Stomach (tissue), 19 donors: ENCODE measurements at places on chromosomes 7 and 10.

- DNase-seq: no peak
These were observed 21.7 kb downstream of the STARD3NL start for GRCh38 chr7:38199782-38200181.

- no peak for DNase-seq
These were observed 11.9 kb downstream of the SFXN4 start for GRCh38 chr10:119153661-119154060.

GRCh38 chr10:45514291-45515270 lies 140.6 kb downstream of the ALOX5 start:
- DNase-seq: peak; percentile 59

GRCh38 chr10:119441151-119441821 lies 101.2 kb downstream of the RGS10 start:
- peak; percentile 69 for DNase-seq

GRCh38 chr7:28078036-28078901 lies 102.3 kb downstream of the JAZF1 start:
- peak; percentile 77 for DNase-seq

GRCh38 chr7:18350678-18351077 lies 144.9 kb upstream of the HDAC9 start:
- no peak for DNase-seq

GRCh38 chr10:66572700-66573099 lies 353.1 kb upstream of the LRRTM3 start:
- no peak for DNase-seq

DNA sequence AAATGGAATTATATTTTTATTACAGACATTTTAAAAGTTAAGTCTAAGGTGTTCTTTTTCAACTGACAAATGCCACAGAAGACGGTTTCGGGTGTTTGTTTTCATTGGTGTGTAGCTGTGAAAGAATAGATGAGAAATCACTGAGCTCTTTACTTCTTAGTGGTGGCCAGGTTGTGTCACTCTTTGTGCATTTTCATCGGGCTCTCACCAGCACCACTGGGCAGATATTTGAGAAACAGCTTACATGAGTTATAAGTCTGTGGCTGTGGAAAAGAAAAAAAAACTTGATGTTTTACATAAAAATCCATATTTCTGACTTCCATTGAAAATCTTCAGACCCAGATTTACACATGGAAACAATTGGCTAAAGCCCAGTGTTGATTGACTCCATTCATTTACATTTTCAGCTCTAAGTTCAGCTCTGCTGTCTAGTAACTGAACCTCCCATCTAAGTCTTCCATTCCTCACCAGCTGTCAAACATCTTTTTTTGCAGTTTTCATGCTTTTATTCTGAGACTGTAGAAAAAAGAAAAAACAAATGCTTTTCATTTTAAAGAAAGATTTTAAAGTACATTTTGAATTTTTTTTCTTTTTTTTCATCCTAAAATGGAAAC lies 22.3 kb downstream of the CABCOCO1 start:
- DNase-seq: no peak
